ENCODE measurements at places on chromosomes 2 and 18.
A peak's percentile ranks its signal among the peaks of the same experiment; 100 is the strongest.

GRCh38 chr2:241412144-241412543 lies 56.1 kb downstream of the FARP2 start:
- peak; percentile 21 for DNase-seq

DNA sequence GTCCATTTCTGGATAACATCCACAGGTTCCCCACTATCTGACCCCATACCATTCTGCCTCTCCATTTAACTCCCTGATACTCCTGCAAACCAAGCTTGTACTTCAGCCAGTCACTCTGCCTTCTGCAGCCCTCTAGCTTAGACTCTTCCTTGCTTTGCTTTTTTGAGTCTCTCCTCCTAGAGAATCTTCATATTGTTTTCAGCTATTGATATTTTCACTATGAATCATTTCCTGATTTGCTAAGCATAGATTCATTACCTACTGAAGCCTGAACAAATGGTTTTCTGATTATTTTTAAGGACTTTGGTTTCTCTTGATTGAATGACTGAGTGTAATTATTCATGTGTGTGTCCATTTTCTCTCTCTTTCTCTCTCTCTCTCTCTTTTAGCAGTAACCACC lies 2102.3 kb upstream of the CELF4 start:
- DNase-seq, result no peak

DNA sequence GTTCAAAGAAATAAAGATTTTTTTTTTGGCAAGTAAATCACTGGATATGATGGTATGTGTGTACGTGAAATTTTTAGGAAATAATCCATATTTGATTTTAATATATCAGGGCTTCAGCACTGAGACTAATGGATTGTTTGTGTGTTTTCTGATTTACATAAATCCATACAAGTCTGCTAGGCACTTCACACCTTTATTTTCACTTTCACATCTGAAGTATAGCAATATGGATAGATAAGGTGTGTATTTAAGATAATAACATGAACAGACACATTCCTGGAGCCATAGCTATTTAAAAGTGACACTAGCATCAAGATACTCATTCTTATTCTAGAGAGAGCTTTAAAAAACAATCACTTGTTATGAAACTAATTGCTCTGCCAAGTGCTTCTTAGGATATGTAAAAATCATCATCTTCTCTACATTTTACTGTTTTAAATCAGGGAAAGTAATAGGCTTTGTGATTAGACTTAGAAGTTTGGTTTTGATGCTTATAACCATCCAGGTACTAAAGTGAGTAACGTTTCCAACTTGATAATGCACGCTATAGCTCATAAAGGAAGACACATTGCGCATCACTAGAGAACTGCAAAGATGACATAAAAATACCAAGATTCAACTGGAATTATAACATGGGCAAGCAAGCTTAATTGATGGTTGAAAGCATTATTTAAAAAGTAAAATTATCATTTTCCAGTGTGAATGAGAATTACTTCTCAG lies 208.9 kb downstream of the ZEB2 start:
- DNase-seq, result no peak

GRCh38 chr2:170819680-170820664 lies 3.3 kb downstream of the GAD1 start:
- no peak for DNase-seq

DNA sequence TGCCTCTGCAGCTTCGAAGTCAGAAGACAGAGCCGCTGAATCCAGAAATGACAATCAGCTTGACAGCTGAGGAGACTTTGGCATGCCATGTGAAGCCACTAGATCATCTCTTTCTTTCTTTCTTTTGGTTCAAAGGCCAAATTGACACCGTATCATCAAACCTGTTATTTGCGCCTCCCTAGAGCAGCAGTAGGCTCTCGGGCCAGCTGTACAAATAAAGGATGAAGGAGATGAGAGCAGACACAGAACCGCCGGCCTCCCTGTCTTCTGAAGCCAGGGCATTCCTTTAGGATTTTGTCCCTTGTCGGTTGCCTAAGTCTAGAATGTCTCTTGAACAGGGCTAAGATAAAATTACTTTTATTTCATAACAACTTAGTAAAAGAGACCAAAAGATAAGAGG lies 36.8 kb downstream of the COL4A4 start:
- DNase-seq, result no peak

DNA sequence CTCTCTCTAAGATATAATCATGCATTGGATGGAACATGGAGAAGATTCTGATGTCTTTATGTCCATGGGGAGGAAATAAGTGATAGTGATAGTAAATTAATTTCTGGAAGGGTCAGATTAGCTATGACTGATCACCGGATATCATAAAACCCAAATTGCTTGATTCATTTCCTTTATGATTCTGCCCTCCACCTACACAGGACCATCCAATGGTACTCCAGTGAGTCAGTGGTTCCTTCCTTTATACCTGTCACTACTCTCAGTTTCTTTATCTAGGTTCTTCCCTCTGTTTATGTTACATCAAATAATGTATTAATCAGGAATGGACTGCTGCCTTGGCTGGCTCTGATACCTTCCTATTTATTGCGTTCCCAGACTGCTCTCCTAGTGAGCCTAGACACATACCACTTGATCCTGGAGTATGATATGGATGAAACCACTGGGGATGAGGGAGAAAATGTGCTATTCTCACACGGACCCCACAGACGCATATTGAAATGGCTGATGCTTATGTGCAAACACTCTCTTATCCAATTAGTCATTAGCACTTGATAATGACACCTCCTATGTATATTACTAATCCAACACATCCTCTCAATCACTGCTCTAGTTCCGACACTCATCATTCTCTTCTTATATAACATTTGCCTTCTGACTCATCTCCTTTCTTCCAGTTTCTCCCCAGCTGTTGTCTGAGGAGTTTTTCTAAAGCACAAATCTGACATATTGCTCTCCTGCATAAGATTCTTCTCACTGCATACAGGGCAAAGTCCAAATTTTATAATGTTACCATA lies 315.6 kb downstream of the INSIG2 start:
- no peak for DNase-seq

GRCh38 chr18:58392324-58393000 lies 236.4 kb downstream of the ALPK2 start:
- peak; percentile 41 for DNase-seq

GRCh38 chr2:28400419-28400818 lies 7.8 kb downstream of the FOSL2 start:
- DNase-seq, result no peak

GRCh38 chr2:219344751-219345430 lies 12.3 kb upstream of the RESP18 start:
- DNase-seq, result no peak

DNA sequence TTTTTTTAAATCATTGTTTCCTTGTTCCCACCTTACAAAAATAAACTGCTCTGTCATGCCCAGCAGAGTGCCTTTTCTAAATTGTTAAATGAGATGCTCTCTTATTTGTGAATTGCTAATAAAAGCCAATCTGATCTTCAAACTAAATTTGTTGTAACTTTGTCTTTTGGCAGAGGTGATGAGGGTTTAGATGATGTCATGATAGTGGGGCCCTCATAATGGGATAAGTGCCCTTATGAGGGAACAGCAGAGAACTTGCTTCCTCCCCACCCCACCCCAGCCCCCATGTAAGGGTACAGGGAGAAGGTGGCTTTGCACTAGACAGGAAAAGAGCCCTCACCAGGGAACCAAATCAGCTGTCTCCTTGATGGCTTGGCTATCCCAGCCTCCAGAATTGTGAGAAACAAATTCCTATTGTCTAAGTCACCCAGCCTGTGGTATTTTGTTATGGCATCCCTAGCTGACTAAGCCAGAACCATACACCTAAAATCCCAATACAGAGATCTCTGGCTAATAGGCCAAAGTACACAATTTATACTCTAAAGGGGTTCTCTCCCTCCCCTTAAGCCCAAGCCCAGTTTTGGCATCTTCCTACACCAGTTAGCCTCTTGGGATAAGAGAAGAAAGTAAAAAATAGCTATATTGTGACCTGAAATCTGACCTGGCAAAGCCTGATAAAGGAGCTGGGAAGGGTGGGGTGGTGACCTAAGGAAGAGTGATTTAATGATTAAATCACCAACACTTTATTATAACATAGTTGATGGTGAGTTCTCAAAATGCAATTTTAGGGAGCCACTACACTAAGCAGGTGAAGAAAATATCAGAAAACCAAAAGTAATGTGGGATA lies 40.3 kb upstream of the HNRNPA3 start:
- peak; percentile 53 for DNase-seq

DNA sequence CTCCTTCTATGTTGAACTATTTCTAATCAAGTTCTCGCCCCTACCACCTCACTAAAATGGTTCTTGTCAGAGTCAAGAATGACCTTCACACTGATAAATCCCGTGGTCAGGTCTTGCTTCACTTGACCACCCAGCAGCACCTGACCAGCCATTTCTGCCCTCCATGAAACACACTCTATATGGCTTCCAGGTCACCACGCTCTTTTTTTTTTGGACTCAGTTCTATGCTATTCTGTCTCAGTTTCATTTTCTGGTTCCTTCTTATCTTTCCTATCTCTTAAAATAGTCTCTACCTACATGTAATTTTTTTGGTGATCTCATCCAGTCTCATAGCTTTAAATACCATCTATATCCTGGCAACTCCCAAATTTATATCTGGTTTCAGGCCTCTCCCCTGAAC lies 11.4 kb downstream of the EIF2AK3 start:
- no peak for DNase-seq

DNA sequence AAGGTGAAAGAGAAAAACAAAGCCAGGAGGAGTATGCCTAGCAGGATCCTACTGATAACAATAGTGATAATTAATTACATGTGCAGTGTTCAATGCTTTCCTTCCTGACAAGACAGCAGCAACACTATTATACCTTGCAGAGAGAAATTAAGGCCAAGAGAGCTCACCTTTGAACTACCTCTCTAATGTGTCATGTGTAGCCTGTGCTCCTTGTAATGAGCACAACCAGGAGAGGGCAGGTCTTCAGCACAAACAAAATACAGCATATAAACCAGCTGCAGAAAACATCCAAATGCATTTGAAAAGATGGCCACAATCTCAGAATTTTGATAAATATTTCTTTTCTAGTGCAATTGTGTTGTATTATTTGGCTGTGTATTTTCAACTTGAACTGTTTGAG lies 1425.7 kb downstream of the DSC3 start:
- no peak for DNase-seq

GRCh38 chr2:23419171-23420090 lies 34.5 kb downstream of the KLHL29 start:
- DNase-seq, result no peak
